ENCODE measurements at places on chromosomes 2 and 18. TPM values are rescaled to one million over a fixed set of nuclear protein-coding genes. Genes with fewer than 3 reads are reported as not detected.

DNA sequence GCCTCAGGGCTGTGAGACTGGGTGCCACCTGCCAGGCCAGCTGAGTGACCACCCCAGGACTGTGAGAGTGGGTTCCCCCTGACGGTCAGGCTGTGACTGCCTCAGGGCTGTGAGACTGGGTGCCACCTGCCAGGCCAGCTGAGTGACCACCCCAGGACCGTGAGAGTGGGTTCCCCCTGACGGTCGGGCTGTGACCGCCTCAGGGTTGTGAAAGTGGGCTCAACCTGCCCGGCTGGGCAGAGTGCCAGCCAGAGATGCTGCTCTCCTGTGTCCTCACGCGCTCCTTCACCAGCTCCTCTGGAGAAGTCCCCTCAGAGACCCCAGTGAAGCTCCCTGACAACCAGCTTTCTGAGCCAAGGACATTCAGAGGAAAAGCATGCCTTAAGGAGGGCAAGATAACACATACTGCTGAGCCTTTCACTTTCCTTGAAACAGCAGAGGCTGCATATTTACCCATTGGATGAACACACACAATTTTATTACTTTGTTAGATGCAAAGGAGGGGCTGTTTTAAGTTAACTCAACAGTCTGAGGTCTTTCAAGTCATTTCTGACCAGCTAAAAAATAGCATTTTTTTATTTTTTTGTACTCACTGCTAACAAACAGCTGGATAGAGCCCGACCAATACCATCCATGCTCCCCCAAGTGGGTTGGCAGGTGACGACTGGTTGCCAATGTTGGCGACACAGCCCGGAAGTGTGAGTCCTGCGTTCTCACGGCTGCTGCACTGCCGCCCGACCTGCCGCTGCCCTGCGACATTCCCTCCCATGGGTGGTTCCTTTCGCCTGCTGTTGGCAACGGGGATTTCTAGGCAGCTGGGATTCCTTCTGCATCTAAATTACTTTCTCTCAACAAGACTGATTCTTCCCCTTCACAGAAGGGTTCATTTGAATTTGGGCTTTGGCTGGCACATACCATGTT, 70.7 kb downstream of the NDUFA10 start:
- H3K36me3 ChIP-seq = no peaks in the 10 kb centered on the region
- no peaks in the 10 kb centered on the region for H3K27me3 ChIP-seq
- H3K4me3 ChIP-seq = no peak overlapping the region
- H3K4me1 ChIP-seq = peaks cover 6% of the 10 kb centered on the region
- peak overlapping the region; percentile 77 for H3K27ac ChIP-seq
- no peak for DNase-seq

The KCNJ3 gene
- total RNA-seq = not detected

The NEU2 gene
- total RNA-seq = 0.41 TPM

DNA sequence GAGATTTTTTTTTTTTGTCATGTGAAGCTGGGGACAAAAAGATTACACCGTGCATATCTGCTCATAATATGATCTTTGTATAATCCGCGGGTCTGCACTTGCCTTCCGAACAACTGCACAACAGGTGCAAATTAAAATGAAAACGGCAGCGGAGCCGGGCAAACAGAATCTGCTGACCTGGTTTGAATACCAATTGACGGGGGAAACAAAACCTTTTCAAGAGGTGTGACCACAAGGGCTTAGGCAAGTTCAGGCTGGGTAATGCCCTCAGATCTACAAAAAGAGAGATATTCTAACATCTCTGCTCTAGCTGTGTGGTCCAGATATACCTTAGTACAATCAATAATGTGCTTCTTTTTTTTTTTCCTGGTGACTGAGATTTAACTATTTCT, 88.5 kb downstream of the ZEB2 start:
- H3K4me1 ChIP-seq = peaks cover 12% of the 10 kb centered on the region
- H3K36me3 ChIP-seq = no peaks in the 10 kb centered on the region
- no peak for DNase-seq
- H3K4me3 ChIP-seq = no peak overlapping the region
